Activated CD4-positive, alpha-beta T cell treated with anti-CD3 and anti-CD28 coated beads, Interleukin-2, amount 10 ng/mL, durations not matched to agents 24 days and 14 days (primary cell): ENCODE measurements at places on chromosomes 3 and 15.

- peaks cover 59% of the 10 kb centered on the region for H3K4me1 ChIP-seq
- H3K36me3 ChIP-seq: peaks cover 57% of the 10 kb centered on the region
- H3K27me3 ChIP-seq: no peaks in the 10 kb centered on the region
- H3K4me3 ChIP-seq: no peak overlapping the region
Observed at GRCh38 chr3:15300323-15301078, 31.9 kb downstream of the SH3BP5 start.

GRCh38 chr15:63460210-63461155, 43.9 kb upstream of the USP3 start:
- H3K4me3 ChIP-seq: no peak overlapping the region
- peaks cover 14% of the 10 kb centered on the region for H3K4me1 ChIP-seq
- no peak overlapping the region for H3K27ac ChIP-seq
- H3K27me3 ChIP-seq: peaks cover 17% of the 10 kb centered on the region
- no peak for DNase-seq

- no peaks in the 10 kb centered on the region for H3K27me3 ChIP-seq
- DNase-seq: no peak
- peaks cover 30% of the 10 kb centered on the region for H3K4me1 ChIP-seq
- H3K36me3 ChIP-seq: peaks cover 47% of the 10 kb centered on the region
Observed at GRCh38 chr3:31613177-31613576, 80.5 kb downstream of the STT3B start.

DNA sequence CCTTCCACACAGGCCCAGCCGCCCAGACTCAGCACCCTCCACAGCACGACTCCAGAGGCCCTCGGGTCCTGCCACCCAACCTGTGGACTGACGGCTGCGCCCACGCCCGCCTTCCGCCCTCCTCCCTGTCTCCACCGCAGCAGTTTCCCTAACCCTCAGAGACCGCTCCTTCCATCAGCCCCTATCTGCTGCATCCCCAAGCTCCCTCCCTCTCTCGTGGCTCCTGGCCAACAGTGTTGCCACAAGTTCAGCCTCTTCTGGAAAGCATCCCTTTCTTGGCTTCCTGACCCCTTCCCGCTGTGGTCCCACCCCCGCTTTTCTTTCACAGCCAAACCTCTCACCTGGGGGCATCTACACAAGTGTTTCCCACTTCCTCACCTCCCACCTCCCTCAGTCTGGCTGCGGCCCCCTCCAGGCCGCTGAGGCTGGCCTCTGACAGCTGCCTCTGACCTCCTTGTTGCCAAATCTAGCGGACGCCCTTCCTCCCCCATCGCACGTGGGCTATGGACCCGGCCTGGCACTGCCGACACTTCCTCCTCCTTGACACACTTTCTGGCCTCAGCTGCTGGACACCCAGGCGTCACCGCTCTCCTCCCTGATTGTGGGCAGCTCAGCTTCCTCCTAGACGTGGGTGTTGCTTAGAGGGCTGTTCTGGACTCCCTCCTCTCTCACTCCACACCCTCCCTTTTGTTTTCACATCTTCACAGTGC, 168.8 kb upstream of the TLE3 start:
- H3K36me3 ChIP-seq: no peaks in the 10 kb centered on the region
- H3K4me1 ChIP-seq: peaks cover 14% of the 10 kb centered on the region
- peaks cover 45% of the 10 kb centered on the region for H3K27me3 ChIP-seq
- H3K27ac ChIP-seq: no peak overlapping the region
- DNase-seq: no peak
- no peak overlapping the region for H3K4me3 ChIP-seq

DNA sequence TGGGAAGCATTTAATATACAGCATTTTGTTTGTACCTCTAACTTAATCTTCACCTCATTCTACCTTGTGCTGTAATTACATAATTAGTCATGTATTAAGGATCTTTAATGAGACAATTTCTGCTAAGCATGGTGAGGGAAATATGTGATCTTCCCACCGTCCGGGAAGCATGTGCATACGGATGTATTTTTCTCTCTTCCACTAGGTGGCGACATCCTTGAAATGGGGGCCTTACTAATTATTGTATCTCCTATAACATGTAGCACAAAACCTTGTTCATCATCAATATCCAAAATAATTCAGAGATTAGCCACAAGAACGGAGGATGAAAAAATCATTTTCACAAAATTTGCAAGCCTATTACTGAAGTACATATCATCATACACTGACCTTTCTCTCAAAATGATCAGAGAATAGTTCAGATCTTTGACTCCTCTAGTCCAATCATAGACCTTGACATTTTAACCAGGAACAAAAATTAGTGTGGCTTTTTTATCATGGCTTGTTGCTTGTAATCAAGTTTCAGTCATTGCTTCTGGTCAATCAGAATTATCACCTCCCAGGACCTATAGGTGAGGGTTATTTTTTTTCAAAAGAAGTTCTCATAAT, 148.9 kb upstream of the GBE1 start:
- no peak overlapping the region for H3K27ac ChIP-seq
- no peaks in the 10 kb centered on the region for H3K4me1 ChIP-seq
- no peak overlapping the region for H3K4me3 ChIP-seq
- peak; percentile 71 for DNase-seq
- H3K27me3 ChIP-seq: no peaks in the 10 kb centered on the region

GRCh38 chr15:65049418-65049840, 4.2 kb downstream of the SLC51B start:
- peak overlapping the region; percentile 45 for H3K27ac ChIP-seq
- peak overlapping the region; percentile 66 for H3K4me3 ChIP-seq
- peak; percentile 95 for DNase-seq
- no peaks in the 10 kb centered on the region for H3K36me3 ChIP-seq
- peaks cover 7% of the 10 kb centered on the region for H3K27me3 ChIP-seq
- peaks cover 11% of the 10 kb centered on the region for H3K4me1 ChIP-seq

- DNase-seq: no peak
- H3K36me3 ChIP-seq: no peaks in the 10 kb centered on the region
- no peak overlapping the region for H3K4me3 ChIP-seq
- no peak overlapping the region for H3K27ac ChIP-seq
- H3K27me3 ChIP-seq: peaks cover 26% of the 10 kb centered on the region
Observed at GRCh38 chr15:68583321-68583720, 4.5 kb downstream of the CORO2B start.

DNA sequence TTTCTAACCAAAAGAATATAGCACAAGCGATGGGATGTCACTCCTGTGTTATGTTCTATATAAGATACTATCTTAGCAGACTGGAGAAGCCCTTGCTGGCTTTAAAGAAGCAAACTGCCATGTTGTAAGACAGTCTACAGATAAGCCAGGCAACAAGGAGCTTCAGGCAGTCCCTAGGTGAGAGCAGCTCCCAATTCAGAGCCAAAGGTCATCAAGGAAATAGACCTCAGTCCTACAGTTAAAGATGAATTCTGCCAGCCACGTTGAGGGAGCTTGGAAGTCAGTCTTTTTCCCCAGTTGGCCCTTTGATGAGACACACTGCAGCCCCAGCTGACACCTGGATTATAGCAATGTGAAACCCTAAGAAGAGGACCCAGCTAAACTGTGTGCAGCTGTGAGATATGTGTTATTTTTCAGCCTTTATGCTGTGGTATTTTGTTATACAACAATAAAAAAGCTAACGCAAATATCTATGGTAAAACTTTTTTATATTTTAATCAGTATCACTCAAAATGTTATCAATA, 102.5 kb upstream of the AKAP13 start:
- no peak for DNase-seq
- no peaks in the 10 kb centered on the region for H3K27me3 ChIP-seq
- H3K27ac ChIP-seq: no peak overlapping the region

- H3K27ac ChIP-seq: no peak overlapping the region
- no peaks in the 10 kb centered on the region for H3K36me3 ChIP-seq
- DNase-seq: no peak
- no peaks in the 10 kb centered on the region for H3K27me3 ChIP-seq
Observed at GRCh38 chr3:19815805-19816204, 118.2 kb downstream of the EFHB start.

- H3K4me3 ChIP-seq: peak overlapping the region; percentile 95
- H3K4me1 ChIP-seq: peaks cover 86% of the 10 kb centered on the region
Observed at GRCh38 chr15:31343831-31344230, 17.2 kb downstream of the KLF13 start.

DNA sequence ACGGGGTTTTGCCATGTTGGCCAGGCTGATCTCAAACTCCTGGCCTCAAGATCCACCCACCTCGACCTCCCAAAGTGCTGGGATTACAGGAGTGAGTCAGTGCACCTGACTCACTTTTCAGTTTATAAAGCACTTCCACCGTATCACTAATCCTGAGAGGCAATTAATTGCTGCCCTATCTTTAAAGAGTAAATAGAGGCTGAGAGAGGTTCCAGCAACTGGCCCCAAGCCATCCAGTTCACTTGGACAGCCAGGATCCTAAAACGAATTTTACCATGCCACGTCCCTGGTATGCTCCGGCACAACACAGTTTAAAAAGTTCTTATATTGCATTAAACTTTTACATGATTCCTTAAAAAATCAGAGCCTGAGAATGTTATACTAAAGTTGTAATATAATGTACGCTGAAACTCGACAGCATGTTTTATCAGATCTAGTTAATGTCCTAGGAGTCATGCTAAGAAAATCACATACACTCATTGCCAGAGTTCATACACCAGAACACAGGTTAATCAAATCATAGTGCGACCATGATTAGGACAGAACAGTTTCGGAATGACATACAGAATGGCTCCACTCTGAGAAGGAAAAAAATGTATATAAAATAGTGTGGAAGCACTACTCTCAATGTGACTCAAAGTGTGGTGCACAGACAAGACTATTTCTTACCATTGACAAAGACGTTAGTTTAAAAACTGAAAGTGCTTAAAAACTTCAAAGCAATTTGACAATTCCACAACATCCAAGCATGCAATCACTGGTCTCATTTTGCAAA, 125.4 kb downstream of the ULK4 start:
- no peaks in the 10 kb centered on the region for H3K36me3 ChIP-seq
- H3K4me3 ChIP-seq: no peak overlapping the region
- no peaks in the 10 kb centered on the region for H3K27me3 ChIP-seq
- DNase-seq: no peak
- H3K27ac ChIP-seq: no peak overlapping the region

DNA sequence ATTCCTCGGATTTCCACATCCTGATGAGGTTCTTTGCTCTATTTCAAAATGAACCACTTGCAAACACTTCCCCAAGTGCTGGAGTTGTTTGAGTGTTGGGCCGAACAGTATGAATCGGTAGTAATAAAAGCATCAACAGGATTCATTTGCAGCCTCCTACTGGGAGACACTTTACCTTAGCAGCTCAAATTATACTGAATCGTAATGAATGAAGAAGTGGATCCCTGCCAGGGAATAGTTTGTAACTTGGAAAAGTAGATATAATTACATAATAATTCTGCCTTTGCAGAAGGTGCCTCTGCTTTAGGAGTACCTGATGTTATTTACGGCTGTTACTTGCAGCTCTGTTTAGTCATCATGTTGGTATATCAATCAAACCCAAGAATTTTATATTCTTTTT, 669.1 kb downstream of the CADM2 start:
- H3K4me3 ChIP-seq: no peak overlapping the region
- no peaks in the 10 kb centered on the region for H3K27me3 ChIP-seq
- H3K36me3 ChIP-seq: no peaks in the 10 kb centered on the region
- no peaks in the 10 kb centered on the region for H3K4me1 ChIP-seq
- no peak overlapping the region for H3K27ac ChIP-seq
- DNase-seq: no peak

- peak; percentile 52 for DNase-seq
- peaks cover 17% of the 10 kb centered on the region for H3K27me3 ChIP-seq
- H3K36me3 ChIP-seq: no peaks in the 10 kb centered on the region
- no peak overlapping the region for H3K4me3 ChIP-seq
- peaks cover 9% of the 10 kb centered on the region for H3K4me1 ChIP-seq
Observed at GRCh38 chr3:141391298-141391990, 23.1 kb downstream of the ZBTB38 start.

GRCh38 chr3:11508346-11509172, 135.2 kb downstream of the VGLL4 start:
- no peak for DNase-seq
- H3K27me3 ChIP-seq: no peaks in the 10 kb centered on the region
- H3K4me1 ChIP-seq: peaks cover 2% of the 10 kb centered on the region
- no peaks in the 10 kb centered on the region for H3K36me3 ChIP-seq
- no peak overlapping the region for H3K27ac ChIP-seq

- no peak overlapping the region for H3K4me3 ChIP-seq
- DNase-seq: peak; percentile 100
- H3K36me3 ChIP-seq: peaks cover 16% of the 10 kb centered on the region
Observed at GRCh38 chr3:120094776-120095225, 554 bp upstream of the GSK3B start.

DNA sequence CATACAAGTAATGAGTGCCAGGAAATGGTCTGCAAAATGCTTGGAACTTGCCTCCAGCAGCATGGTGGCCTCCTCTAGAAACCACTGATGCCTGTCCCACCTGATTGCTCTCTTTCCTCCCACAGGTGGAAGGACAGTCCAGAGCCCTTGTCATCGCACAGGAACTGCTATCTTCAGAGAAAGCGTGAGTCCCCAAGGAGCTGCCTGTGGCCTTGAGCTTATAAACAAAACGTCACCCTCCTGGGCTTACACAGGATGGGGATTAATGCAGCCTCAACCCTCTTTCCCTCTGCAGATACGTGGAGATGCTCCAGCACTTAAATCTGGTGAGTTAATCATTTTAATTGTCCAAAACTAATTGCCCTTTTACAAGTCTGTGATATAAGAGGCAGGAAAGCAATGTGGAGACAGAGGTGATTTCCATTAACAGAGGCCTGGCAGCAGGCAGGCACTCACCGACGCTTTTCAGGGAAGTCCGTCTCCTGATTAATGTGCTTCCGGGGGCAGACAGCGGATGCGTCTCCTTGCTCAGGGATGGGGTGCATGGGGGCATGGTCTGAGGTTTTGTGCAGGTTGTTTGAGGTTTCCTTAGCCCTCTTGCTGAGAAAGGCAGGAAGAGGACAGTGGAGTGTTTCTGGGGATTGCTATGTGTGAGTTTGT, 61.8 kb downstream of the FGD5 start:
- DNase-seq: peak; percentile 68
- H3K27ac ChIP-seq: peak overlapping the region; percentile 74
- H3K27me3 ChIP-seq: no peaks in the 10 kb centered on the region

GRCh38 chr15:60083318-60083717, 79.2 kb downstream of the FOXB1 start:
- peaks cover 21% of the 10 kb centered on the region for H3K27me3 ChIP-seq
- no peak overlapping the region for H3K4me3 ChIP-seq
- DNase-seq: no peak
- no peak overlapping the region for H3K27ac ChIP-seq

DNA sequence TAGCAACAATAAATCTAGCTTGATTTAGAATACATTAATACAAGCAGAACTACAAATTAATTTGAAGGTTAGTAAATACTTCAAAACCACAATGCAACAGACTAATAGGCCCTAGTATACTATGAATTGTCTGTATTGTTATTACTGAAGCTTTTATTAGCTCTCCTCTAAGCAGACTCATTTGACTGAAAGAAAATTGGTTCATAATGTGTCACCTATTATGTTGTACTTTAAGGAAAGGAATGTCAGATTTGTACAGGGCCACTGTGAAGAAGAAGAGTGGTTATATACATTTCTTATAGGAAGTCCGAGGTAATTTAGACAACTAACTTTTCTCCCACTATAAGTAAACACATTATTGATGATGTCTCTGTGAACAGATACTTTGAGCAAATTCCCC, 954.5 kb downstream of the ZPLD1 start:
- no peak overlapping the region for H3K27ac ChIP-seq
- DNase-seq: no peak
- H3K4me3 ChIP-seq: no peak overlapping the region
- no peaks in the 10 kb centered on the region for H3K27me3 ChIP-seq
